Daoy (cell line): ENCODE measurements at places on chromosomes 6 and 20. TPM values are rescaled to one million over a fixed set of nuclear protein-coding genes. Genes with fewer than 3 reads are reported as not detected.

Gene TUBB2A
- total RNA-seq, result 145 and 146 TPM in 2 replicates

DNA sequence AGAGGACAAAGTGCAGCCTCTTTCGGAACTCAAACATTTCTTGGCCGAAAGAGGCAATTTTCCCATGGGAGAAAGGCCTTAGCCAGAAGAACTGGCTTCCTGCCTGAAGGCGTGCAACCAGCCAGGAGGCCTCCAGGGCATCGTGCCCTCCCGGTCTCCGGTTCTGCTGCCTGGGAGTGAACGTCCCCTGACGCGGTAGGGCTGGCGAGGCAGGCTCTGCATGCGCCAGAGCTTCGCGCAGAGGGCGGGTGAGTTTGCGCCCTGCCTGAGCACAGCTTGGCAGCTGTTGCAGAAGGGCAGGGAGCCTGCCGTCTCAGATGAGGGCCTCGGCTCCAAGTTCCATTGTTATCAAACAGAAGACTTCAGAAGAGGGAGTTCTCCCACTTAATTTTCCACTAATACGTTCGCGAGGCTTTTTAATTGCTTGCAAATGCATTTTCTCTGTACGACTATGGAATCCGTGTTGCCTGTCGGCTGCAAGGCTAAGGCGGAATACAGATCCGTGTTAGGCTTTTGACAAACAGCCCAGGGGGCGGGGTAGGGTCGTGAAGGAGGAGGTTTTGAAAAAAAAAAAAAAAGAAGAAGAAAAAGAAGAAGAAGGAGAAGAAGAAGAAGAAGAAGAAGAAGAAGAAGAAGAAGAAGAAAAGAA lies 5.5 kb upstream of the TFAP2D start:
- no peak for DNase-seq

DNA sequence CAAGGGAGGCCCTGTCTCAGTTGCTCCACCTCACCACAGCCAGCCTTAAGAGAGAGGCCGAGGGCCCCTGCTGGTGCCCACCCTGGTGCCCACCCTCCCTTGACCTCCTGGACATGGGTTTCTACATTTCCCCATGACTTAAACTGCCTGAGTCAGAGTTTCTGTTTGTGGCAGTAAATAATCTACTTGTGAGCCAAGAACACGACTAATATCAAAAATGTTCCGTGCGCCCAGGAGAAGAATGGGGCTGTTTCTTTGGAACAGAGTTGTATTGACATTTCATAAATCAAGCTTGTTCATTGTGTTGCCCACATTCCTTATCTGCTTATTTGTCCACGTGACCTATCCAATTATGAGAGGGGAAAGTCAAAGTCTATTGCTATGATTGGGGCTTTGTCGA lies 143.5 kb downstream of the ANKRD60 start:
- no peak for DNase-seq

DNA sequence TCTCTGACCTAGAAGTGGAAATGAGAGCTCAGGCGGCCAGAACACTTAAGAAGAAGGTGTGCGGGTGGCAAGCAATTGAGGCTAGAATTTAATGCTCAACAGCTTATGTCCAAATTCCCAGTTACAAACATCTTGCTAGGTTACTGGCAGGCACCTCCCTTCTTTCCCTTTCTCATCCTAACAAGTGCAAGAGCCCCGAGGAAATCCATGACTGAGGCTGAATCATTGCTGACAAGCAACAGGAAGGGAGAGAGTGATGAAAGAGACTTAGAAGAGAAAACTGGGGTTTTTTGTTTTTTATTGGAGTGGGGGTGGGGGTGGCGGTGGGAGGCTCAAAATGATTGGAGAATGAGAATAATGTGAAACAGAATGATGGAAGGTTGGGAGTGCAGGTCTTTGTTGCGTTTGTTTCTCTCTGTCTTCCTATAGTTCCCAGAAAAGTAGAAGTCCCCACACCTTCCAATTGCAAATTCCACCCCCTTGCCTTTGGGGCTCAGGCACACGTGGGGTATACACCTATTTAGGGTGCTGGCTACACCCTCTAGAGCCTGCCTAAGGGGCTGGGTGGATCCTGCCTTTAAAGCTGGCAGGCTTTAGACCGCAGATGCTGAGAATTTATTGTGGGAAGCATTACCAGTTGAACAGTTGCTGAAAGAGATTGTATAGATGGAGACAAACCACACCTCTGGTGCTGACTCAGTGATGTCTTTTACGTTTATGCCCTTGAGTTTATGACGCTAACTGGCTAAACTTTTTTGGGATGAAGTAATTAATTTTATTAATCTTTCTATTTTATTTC lies 1.4 kb downstream of the FAM83B start:
- DNase-seq, result no peak

Gene CLVS2
- total RNA-seq, result under 0.01 TPM in 1 of 2 replicates, not detected in the other

Gene MOG
- not detected in 2 replicates for total RNA-seq

Gene SMPDL3A
- total RNA-seq, result 6.0 and 7.8 TPM in 2 replicates

GRCh38 chr6:155014670-155015300 lies 19.7 kb downstream of the TIAM2 start:
- DNase-seq, result peak; percentile 20

Gene IMPG1
- total RNA-seq, result not detected in 2 replicates

DNA sequence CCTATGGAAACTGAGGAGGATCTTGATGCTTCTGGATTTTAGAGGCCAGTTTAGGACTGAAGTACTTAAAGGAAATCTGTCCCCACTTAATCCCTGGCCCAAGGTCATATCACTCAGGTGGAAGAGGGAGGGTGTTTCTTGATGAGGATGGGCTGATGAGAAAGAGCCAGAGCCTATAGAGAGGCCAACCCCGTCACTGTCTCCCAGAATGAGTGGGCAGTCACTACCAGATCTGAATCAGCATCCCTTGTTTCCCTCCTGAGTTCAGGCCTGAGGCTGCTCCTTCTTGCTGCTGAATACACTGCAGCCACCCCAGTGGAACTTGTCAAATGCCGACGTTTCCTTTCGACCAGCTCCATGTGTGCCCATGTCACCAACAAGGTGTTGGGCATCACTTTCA lies 14.8 kb downstream of the ARMC12 start:
- no peak for DNase-seq

DNA sequence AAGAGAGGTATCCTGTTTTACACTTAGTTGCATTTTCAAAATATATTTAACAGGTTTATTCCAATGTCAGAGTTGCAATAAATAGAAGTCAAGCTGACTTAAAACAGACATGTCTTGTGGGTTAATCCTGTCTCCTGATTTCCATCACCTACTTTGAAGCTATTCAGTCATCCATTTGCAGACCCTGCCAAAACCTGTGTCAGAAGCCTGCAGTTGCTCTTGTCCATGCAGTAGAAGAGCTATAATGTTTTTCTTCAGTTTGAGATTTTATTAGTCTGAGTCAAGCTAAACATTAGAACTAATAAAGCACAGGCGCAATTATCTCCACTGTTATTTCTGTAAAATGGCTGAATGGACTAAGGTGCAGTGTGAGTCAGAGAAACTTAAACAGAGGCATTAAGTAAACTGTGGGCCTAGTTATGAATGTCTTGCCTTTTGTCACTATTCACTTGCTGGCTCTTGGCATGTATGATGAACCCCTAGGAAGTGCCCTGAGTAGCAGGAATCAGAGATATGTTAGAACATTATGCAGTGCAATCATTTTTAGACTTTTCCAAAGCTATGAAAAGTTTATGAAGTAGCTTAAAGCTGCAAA lies 11.0 kb upstream of the HDGFL1 start:
- DNase-seq, result no peak

Gene SLC17A1
- not detected in 2 replicates for total RNA-seq

DNA sequence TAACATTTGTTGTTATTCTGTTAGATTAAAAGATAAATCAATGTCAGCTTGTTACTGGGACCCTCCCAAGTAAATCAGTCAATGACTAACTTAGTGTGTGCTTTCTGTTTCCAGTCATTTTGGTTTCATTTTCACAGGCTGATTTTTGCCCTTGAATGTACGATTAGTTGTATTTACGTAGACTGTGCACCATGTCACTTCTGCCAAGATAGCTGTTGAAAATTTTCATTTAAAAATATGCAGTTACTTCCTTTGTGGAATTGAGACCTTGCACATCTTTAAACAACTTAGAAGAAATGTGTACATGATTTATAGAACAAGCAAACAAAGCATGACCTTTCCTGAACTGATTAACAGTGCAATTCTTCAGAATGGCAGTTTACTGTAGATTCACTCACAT lies 944.8 kb upstream of the CITED2 start:
- DNase-seq, result peak; percentile 36

Gene WFDC10B
- total RNA-seq, result not detected in 2 replicates

DNA sequence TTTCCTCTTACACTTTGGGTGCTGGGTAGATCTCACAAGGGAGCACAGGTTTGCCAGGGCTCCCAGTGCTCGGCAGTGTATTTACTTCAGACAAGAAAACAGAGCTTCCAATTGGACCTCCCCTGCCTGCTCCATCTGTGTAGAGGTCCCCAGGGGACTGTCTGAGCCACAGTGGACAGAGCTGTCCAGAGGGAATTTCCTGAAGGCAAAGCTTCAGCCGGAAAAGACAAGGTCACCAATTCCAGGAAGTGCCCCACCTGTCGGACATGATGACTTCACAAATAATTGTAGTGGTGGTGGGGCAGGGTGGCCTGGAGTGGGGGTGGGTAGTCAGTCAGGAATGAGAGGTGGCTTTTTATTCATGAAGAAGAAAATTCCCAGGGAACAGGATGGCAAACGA lies 18.6 kb downstream of the ADGRF5 start:
- DNase-seq, result no peak

DNA sequence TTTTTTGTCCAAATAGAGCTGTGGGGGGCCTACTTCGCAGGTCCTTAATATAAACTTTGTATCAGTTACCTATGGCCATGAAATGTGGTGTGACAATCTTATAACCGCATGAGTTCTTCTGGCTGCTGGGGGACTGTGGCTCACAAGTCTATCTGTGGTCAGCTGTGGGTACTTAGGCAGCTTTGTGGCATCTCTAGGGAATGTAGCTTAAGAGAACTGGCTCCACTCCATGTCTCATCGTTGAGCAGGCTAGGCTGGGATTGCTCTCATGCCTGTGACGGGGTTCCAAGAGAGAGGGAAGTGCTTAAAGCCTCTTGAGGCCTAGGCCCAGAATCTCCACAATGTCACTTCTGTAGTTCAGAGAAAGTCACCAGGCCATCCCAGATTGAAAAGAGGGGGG lies 140.5 kb downstream of the BTBD3 start:
- no peak for DNase-seq

Gene C4B
- 0.30 and 3.7 TPM in 2 replicates for total RNA-seq

GRCh38 chr20:48716086-48716485 lies 111.7 kb downstream of the PREX1 start:
- DNase-seq, result no peak

DNA sequence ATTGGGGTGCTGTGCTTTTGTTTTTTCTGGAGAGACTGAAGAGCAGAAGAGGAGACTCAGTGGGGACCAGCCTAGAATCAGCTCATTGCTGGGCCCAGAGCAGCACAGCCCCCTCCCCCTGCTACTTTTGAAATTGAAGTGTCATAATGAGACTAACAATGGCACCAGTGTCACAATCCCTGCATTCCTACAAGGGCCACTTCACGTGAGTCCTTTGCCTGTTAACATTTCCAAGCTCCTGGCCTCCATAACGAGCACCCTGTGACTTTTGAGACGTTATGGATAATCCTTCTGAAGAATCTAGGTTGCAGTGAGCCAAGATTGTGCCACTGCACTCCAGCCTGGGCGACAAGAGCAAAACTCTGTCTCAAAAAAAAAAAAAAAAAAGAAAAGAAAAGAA lies 41.7 kb downstream of the CNBD2 start:
- DNase-seq, result no peak

Gene BPI
- 0.09 TPM in 1 of 2 replicates, not detected in the other for total RNA-seq

DNA sequence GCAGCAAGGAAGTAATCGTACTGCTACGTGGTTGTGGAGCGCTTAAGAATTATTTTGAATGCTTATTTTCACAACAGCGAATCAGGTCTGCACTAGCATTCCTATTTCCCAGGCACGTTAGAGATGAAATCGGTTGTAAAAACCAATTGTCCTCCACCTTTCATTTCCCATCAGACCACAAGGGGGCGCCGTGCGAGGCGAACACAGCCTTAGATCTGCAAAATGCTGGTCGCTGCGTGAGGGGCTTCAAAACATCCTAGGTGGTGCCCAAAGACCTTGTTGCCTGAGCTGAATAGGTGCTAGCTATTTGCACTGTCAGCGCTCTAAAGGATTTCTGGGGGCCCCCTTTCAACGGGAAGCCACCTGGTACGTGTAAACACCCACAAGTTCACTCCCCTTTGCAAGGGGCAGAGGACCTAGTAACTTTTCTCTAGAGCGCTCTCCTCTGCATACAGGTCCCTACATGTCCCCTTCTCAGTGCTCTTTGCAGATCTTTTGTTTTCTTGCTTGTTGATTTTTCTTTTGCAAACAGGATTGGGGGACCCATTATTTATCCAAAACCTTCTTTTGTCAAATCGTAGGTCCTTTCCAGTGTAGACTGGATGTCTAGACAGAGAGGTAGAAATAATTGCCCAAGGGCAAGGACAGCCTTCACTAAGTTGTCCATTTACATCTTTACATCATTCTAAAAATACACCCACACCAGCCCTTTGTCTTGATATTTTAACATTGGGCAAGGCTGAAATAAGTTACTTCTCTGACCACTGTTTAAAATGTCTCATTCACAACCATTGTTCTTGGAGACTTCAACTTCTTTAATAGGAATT lies 59.8 kb downstream of the NEDD9 start:
- DNase-seq, result peak; percentile 65

- no peak for DNase-seq
These were observed 11.3 kb downstream of the TULP4 start for GRCh38 chr6:158323561-158323958.

DNA sequence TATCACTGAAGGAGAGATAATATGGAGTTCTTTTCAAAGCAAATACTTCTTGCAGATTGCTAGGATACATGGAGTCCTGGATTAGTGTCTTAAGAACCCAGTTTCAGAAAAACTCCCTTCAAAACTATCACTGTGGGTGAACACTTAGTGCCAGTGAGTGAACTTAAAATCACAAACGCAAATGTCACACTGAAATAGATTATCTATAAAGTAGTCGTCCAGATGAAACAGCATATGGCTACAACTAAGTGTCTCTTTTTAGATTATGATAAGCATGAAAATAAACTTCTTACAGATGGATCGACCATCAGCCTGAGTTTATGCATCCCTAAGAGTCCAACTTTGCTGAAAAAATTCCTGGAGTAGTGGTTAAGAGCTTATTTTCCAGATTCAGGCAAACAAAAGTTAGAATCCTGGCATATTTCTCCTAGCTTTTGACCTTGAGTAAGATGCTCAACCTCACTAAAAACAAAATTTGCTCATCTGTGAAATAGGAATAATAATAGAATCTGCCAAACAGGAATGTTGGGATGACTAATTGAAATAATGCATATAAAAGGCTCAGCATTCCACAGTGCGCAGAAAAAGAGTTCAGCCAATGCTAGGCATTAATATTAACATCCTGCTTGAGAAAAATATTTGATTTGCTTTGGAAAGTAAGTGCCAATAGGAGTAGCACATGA lies 70.4 kb downstream of the DOK5 start:
- DNase-seq, result no peak

Gene POM121L2
- not detected in 2 replicates for total RNA-seq

GRCh38 chr6:42295181-42295580 lies 77.5 kb upstream of the MRPS10 start:
- no peak for DNase-seq

- DNase-seq, result no peak
These were observed 155.9 kb downstream of the NFATC2 start for GRCh38 chr20:51386586-51386985.
